Umbilical cord (tissue), 2 donors: ENCODE measurements at places on chromosomes 12 and 14. TPM values are rescaled to one million over a fixed set of nuclear protein-coding genes. Genes with fewer than 3 reads are reported as not detected.

GRCh38 chr12:6347367-6348338 lies 5.8 kb upstream of the TNFRSF1A start:
- DNase-seq = peak; percentile 94

GRCh38 chr12:22588817-22589216 lies 36.2 kb upstream of the ETNK1 start:
- no peak for DNase-seq

DNA sequence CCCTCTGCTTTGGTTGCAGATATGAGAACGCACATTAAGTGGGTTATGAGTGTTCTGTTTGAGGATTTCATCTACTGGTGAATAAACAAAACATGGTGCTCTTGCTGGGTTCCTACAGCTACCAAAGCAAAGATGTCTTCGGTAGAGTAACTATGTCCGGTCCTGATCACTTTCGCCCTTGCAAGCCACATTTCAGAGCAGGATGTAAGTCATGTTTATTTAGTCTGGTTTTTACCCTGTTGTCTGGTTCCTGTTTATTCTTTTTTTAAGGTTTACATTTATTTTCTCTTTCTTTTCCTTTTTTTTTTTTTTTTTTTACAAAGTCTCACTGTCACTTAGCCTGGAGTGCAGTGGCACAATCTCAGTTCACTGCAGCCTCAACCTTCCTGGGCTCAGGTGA lies 99.2 kb downstream of the VEZT start:
- no peak for DNase-seq

DNA sequence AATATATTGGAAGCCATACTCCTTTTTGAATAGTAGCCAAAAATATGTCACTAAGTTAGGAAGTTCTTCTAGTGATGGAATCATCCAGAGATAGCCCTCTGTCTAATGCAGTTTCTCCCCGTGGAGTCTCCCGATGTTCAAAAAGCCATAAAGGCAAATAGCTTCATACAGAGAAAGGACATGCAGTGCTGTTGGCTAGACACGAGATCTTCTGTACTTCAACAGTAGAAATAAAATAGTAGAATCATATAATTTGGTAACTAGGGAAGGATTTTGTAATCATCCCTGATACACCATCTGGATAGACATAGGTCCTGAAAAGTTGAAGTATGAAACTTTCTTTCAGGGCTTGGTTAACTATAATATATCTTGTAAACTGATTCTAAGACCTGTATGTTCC lies 27.6 kb downstream of the LRFN5 start:
- no peak for DNase-seq

DNA sequence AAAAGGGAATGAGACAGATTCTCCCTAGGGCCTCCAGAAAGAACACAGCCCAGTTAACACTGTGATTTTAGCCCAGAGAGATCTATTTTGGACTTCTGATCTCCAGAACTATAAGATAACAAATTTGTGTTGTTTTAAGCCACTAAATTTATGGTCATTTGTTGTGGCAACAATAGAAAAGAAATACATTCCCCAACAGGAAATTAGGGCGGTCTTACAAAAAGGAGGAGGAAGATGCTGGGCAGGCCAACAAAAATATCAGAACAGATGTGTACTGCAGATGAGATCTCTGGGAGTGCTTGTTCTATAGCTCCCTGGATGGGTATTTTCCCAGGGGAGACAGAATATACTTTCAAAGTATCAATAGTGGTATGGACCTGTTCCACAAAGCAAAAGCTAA lies 32.0 kb upstream of the SOCS2 start:
- DNase-seq = peak; percentile 29

GRCh38 chr14:89965839-89966238 lies 10.1 kb downstream of the TDP1 start:
- no peak for DNase-seq

The BIN2 gene
- total RNA-seq = 4.6 TPM

The AHNAK2 gene
- 59.0 TPM for total RNA-seq

The CLEC2D gene
- total RNA-seq = 24.6 TPM

The NT5DC3 gene
- total RNA-seq = 40.2 TPM

The METAP2 gene
- 61.4 TPM for total RNA-seq
